CD4-positive, alpha-beta T cell (primary cell): ENCODE measurements at places on chromosomes 7 and 10.

GRCh38 chr10:125064681-125065492 is 95.5 kb downstream of the CTBP2 start:
- no peak for DNase-seq

DNA sequence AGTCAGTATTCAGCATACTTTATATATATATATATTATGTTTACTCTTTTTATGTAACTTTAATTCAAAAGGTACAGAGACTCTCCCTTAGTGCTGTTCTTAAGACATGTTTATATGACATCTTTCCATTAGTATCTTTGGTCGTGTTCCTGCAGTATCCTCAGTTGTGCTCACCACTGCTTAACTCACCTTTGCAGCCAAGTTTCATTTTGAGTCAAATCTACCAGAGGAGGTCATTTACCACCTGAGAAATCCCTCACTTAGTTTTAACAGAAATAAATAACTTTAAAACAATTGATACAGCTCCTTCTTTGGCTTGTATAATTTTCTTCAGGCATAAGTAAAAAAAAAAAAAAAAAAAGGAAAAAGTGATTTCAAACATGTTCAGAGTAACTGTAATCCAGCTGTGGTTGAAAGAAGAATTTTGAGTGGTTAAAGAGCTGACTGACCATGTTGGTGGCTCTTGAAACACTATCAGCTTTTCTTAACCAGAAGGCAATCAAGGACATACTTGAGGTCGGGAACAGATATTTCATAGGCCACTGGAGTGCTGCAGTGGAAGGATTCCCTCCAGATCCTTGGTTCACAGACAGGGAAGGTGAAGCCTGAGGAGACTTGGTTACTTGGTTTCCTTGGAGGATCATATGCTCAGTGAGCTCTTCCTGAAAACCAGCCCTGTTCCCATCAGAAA is 116.8 kb downstream of the AUTS2 start:
- DNase-seq = no peak

DNA sequence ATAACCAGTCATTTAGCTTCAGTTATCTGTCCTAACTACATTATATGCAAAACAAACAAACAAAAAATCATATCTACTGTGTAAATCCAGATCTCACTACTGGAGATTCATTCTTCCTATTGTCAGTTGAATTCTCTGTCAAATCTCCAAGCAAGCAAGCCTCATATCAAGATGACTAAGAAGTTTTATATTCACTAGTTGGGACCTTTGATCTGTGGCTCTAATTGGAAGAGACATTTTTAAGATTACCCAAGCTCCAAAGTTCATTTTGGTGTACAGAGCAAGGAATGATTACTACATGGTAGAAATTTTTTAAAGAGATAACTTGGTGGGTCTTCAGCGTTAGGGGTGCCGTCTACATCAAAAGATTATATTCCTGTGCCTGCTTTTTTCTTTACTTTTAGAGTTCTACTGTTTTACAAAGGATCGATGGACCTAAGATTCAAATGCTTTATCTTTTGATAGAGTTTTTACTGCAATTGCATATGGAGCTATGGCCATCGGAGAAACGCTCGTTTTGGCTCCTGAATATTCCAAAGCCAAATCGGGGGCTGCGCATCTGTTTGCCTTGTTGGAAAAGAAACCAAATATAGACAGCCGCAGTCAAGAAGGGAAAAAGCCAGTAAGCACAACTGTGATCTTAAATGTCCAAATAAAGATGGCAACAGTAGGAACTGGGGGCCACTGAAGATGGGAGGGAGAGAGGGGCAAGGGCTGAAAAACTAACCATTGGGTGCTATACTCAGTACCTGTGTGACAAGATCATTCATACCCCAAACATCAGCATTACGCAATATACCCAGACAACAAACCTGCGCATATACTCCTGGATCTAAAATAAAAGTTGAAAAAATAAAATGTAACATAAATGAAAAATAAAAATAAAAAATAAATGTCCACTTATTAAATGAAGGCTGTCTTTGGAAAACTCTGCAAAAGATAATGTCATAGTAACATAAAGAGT is 47.9 kb downstream of the SP8 start:
- no peak for DNase-seq

DNA sequence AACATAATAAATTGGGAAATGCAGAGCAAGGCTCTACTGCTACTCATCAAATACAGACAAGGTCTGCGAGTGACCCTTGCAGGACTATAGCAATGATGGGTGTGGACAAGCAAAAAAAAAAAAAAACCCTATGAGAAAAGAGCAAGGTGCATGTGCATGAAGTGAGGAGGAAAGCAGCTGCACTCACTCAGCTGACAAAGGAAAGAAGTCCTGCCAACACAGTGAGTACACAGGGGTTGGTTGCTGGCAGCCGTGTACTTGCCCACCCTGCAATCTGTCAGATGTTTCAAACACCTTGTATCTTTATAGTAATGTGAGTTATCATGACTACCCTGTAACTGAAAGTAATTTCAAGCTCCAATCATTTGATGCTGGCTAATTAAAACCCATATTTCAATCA is 20.5 kb downstream of the CHCHD3 start:
- no peak for DNase-seq

GRCh38 chr7:129832282-129832681 is 120.5 kb downstream of the UBE2H start:
- DNase-seq = no peak
